ENCODE measurements at places on chromosomes 3 and 15. TPM values are rescaled to one million over a fixed set of nuclear protein-coding genes. Genes with fewer than 3 reads are reported as not detected.

CD200R1 gene
- total RNA-seq, result 3.2 TPM

LDHAL6B gene
- not detected for total RNA-seq

SLC28A1 gene
- 0.45 TPM for total RNA-seq

CADPS gene
- 1.1 TPM for total RNA-seq

MESP2 gene
- total RNA-seq, result 0.45 TPM

FBXL2 gene
- 22.4 TPM for total RNA-seq

GP9 gene
- 0.53 TPM for total RNA-seq

B3GALNT1 gene
- total RNA-seq, result 9.7 TPM

LPP gene
- 231 TPM for total RNA-seq

GPR87 gene
- total RNA-seq, result not detected

HESX1 gene
- 0.89 TPM for total RNA-seq

SLC24A5 gene
- 0.89 TPM for total RNA-seq

GPR62 gene
- total RNA-seq, result 0.13 TPM

KCNMB3 gene
- total RNA-seq, result 3.8 TPM

ESYT3 gene
- 12.6 TPM for total RNA-seq

ZBBX gene
- 0.31 TPM for total RNA-seq

MYO5C gene
- total RNA-seq, result 16.3 TPM

CAMK2N2 gene
- 0.53 TPM for total RNA-seq

SLC25A26 gene
- total RNA-seq, result 16.4 TPM

PDE8A gene
- 71.4 TPM for total RNA-seq

SAMD7 gene
- total RNA-seq, result not detected

ISL2 gene
- 0.31 TPM for total RNA-seq

AP3B2 gene
- total RNA-seq, result 2.4 TPM

UACA gene
- 251 TPM for total RNA-seq

ATXN7 gene
- 52.0 TPM for total RNA-seq

TF gene
- total RNA-seq, result 40.6 TPM

IVD gene
- total RNA-seq, result 67.8 TPM

VWA5B2 gene
- total RNA-seq, result 0.53 TPM

POPDC2 gene
- 4.9 TPM for total RNA-seq

EXD1 gene
- total RNA-seq, result not detected

LMOD3 gene
- total RNA-seq, result 0.09 TPM

TAGLN3 gene
- total RNA-seq, result 0.62 TPM

EHD4 gene
- total RNA-seq, result 27.3 TPM

ANKRD34C gene
- total RNA-seq, result 0.13 TPM

CRYGS gene
- total RNA-seq, result 4.5 TPM

CDHR4 gene
- total RNA-seq, result 1.6 TPM

MUC20 gene
- total RNA-seq, result 28.7 TPM

RPUSD3 gene
- total RNA-seq, result 29.6 TPM

NANOGP8 gene
- 0.98 TPM for total RNA-seq

WNT7A gene
- not detected for total RNA-seq

IQCF5 gene
- total RNA-seq, result not detected

MCTP2 gene
- 32.3 TPM for total RNA-seq

TRIM71 gene
- total RNA-seq, result 0.40 TPM

MNS1 gene
- total RNA-seq, result 5.1 TPM

CCR8 gene
- not detected for total RNA-seq

All from sciatic nerve (tissue), 2 donors.